Lung (tissue), 17 donors: ENCODE measurements at places on chromosomes 1 and 21. TPM values are rescaled to one million over a fixed set of nuclear protein-coding genes. Genes with fewer than 3 reads are reported as not detected.

DNA sequence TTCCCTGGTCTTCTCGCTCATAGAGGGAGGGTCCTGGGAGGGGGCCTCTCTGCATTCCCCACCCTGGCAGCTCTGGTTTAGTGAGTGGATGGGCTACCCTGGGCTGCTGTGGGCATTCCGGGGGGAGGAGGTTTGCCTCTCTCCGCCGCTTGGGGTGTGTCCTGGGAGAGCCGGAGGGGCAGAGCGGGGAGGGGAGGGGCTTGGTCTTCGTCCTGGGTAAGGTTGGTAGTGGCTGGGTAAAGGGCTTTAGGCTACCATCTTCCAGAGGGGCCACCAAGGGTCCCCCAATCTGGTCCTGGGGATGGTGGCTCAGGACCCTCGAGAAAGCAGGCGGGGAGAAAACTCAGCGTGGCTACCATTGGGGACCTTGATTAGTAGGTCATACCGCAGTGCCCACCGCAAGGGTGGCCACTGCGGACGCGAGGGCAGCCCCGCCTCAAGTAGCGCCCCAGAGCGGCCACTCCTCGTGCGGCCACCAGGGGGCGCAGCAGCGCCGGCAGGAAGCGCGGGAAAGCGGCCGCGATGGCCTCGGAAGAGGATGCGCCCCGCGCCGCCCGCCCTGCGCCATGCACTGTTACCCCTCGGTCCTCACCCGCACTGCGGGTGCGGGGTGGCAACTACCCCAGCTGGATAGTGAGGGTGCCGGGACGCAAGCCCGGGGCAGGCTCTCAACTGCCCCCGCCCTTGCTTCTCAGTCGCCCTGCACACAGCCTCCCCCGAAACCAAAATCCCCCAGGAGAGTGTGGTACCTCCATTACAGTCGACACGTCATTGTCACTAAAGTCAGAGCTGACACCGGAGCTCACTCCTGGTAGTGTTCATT, 44.1 kb upstream of the SLC25A33 start:
- DNase-seq: peak; percentile 68

The SMCP gene
- not detected for total RNA-seq

DNA sequence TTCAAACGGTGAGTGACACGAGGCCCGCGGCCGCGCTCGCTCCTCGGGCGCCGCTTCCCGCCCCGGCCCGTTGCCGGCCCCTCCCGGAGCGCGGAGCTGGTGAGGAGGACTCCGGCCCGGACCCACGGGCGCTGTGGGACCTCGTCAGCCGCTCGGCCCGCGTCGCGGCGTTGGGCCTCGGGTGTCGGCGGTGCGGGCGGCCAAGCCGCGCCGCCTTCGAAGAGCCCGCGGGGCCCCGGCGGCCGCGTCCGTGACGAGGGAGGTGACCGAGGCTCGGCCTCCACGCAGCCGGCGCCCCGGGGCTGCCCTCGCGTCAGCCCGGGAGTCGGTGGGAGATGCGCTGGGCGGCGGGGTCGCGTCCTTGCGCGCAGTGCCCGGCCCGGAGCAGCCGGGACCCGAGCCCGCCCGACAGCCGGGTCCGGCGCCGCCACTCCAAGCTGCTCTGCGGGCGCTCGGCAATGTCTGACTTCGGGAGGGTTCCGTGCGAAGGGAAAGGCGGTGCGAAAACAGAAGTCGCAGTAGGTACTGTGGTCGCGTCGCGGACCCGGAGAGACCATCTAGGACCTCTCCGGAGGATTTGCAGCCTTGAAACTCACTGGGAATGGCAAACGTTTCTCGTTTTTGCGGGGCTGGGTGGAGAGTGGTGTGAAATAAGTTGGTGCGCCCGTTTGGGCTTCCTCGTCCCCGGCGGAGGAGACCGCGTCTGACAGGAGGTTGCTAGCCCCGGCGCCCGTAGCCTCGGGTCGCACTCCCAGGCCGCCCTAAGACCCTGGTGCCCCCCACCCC, 829 bp downstream of the SPEN start:
- peak; percentile 57 for DNase-seq

The GPX7 gene
- 61.4 TPM for total RNA-seq

GRCh38 chr1:61743716-61744580, 1.7 kb downstream of the PATJ start:
- no peak for DNase-seq

The MYBPH gene
- not detected for total RNA-seq

DNA sequence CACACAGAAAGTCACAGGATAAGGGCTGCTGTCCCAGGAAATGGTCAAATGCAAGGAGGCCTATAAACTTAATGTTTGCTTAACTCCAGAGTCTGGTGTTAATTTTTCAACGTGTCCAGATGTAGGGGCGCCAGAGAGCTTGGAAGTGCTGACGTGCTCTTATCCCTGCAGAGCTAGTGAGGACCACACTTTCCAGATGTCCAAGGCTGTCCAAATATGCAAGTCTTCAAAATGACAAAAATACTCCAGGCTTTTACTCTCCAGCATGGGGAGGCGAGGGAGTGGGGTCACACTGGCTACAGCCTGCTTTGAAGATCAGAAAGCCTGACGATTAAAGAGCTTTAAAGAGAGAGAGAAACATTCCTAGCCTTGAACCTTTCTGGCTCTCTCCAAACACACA, 57.6 kb downstream of the ABCA4 start:
- peak; percentile 91 for DNase-seq

The ADCY10 gene
- total RNA-seq: not detected

DNA sequence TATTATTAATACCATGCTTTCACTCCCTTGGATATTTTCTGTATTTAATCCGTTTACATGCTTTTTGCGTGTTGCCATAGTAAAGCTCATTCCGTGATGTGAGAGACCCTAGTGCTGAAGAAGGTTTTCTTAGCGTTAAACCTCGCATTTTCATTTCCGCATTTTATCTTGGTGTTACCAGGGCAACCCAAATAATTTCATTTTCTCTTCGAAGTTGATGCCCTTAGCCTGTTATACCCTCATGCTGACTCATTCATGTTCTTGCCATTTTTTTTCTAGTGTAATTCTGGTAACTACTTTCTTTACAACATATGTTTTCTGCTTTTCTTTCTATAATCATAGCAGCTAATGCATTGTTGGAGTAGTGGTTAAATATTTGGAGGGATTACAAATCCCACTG, 37.2 kb downstream of the LRRC8C start:
- DNase-seq: no peak
